ENCODE measurements at places on chromosomes 16 and 17. TPM values are rescaled to one million over a fixed set of nuclear protein-coding genes. Genes with fewer than 3 reads are reported as not detected.

METTL23 gene
- total RNA-seq, result 24.3 TPM

PRAC2 gene
- not detected for total RNA-seq

TUBB3 gene
- total RNA-seq, result 3,960 TPM

ZNF423 gene
- total RNA-seq, result 149 TPM

SLC16A11 gene
- total RNA-seq, result 0.54 TPM

TEKT5 gene
- not detected for total RNA-seq

NTHL1 gene
- total RNA-seq, result 194 TPM

USB1 gene
- 107 TPM for total RNA-seq

RFFL gene
- 16.5 TPM for total RNA-seq

FBXO39 gene
- not detected for total RNA-seq

TRAPPC2L gene
- total RNA-seq, result 50.6 TPM

PERCC1 gene
- total RNA-seq, result not detected

SAMD14 gene
- total RNA-seq, result 95.0 TPM

HBQ1 gene
- 1.5 TPM for total RNA-seq

HLF gene
- total RNA-seq, result 0.32 TPM

SGCA gene
- total RNA-seq, result 1.3 TPM

ARL5C gene
- total RNA-seq, result not detected

FOXJ1 gene
- not detected for total RNA-seq

NUBP2 gene
- total RNA-seq, result 66.1 TPM

KREMEN2 gene
- total RNA-seq, result 12.8 TPM

TMIGD1 gene
- not detected for total RNA-seq

CDRT15L2 gene
- not detected for total RNA-seq

TNFRSF17 gene
- total RNA-seq, result not detected

ANKFN1 gene
- total RNA-seq, result 0.96 TPM

CCDC200 gene
- total RNA-seq, result not detected

CASKIN2 gene
- 22.1 TPM for total RNA-seq

FAM171A2 gene
- total RNA-seq, result 81.3 TPM

TMEM220 gene
- total RNA-seq, result 1.6 TPM

ENDOV gene
- 42.1 TPM for total RNA-seq

BAIAP3 gene
- total RNA-seq, result 26.7 TPM

MT4 gene
- total RNA-seq, result not detected

ODAD4 gene
- 3.4 TPM for total RNA-seq

ABI3 gene
- not detected for total RNA-seq

C16orf54 gene
- total RNA-seq, result not detected

CSH1 gene
- not detected for total RNA-seq

TBC1D24 gene
- 58.4 TPM for total RNA-seq

CACNA1G gene
- total RNA-seq, result 2.2 TPM

GSG1L gene
- 0.91 TPM for total RNA-seq

MILR1 gene
- not detected for total RNA-seq

MRC2 gene
- 24.0 TPM for total RNA-seq

ZNF629 gene
- 42.5 TPM for total RNA-seq
